ENCODE measurements at places on chromosomes 1 and 21.

DNA sequence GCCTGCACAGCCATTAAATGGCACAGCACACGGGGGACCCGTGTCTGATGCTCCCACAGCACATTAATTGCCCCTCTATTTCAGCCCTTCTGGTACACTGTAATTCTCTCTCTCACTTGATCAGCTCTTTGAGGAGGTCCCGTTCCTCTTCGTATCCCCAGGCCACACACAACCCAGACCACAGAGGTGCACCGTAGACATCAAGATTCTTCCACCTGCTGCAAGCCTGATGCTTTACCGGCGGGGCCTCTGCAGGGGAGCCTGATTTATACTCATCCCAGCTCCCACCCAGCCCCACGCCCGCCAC, 759 bp downstream of the SMYD3 start:
- no peak overlapping the region for H3K27ac ChIP-seq
- no peak for DNase-seq
- H3K4me1 ChIP-seq = peaks cover 5% of the 10 kb centered on the region
- H3K4me3 ChIP-seq = peak overlapping the region; percentile 56
- H3K27me3 ChIP-seq = no peaks in the 10 kb centered on the region
- H3K36me3 ChIP-seq = no peaks in the 10 kb centered on the region

GRCh38 chr1:116357487-116357886, 15.6 kb upstream of the ATP1A1 start:
- DNase-seq = no peak
- peaks cover 34% of the 10 kb centered on the region for H3K4me1 ChIP-seq
- H3K27me3 ChIP-seq = no peaks in the 10 kb centered on the region
- H3K27ac ChIP-seq = no peak overlapping the region
- no peaks in the 10 kb centered on the region for H3K36me3 ChIP-seq

GRCh38 chr1:212655668-212656440, 43.8 kb downstream of the BATF3 start:
- no peak for DNase-seq
- no peaks in the 10 kb centered on the region for H3K4me1 ChIP-seq
- H3K27me3 ChIP-seq = peaks cover 23% of the 10 kb centered on the region
- H3K4me3 ChIP-seq = no peak overlapping the region

DNA sequence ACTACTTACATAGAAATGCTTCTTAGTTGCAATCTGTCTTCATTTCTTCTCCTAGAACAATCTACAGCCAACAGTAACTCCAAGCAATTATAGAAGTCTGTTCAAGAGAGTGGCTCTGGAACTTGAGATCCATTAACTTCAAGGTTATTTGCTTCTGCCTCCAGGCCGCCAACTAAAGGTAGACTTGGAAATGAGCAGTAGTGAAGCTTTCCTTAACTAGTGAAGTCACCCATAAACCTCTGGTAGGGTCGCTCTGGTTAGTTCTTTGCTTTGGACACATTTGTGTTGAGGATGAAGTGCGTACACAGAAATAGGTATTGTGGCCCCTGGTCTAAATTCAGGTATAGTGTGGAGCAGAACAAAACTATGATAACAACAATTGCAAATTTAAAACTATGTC, 809.9 kb upstream of the RGS18 start:
- no peak overlapping the region for H3K4me3 ChIP-seq
- H3K27ac ChIP-seq = no peak overlapping the region
- H3K27me3 ChIP-seq = no peaks in the 10 kb centered on the region
- no peak for DNase-seq

GRCh38 chr1:10624256-10625050, 149.7 kb downstream of the PEX14 start:
- no peaks in the 10 kb centered on the region for H3K27me3 ChIP-seq
- H3K4me3 ChIP-seq = peak overlapping the region; percentile 16
- DNase-seq = no peak
- peak overlapping the region; percentile 89 for H3K27ac ChIP-seq

DNA sequence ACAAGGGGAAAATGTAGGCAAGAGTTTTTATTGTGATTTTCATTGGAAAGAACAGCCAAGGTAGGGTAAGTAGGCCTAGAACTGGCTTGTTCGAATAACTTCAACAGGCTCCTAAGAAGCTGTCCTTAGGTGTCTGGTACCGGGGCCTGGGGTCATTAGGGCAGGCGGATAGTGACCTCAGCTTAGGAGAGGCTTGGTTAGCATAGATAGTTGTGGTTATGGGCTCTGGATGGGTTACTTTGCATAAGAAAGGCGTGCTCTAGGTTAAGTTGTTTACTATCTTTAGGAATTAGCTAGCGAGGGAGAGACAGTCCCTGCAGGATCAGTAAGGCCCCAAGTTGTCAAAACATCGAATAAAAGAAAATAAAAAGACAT, 20.7 kb upstream of the HPCAL4 start:
- H3K36me3 ChIP-seq = no peaks in the 10 kb centered on the region
- H3K4me3 ChIP-seq = no peak overlapping the region
- peaks cover 50% of the 10 kb centered on the region for H3K27me3 ChIP-seq
- no peaks in the 10 kb centered on the region for H3K4me1 ChIP-seq

GRCh38 chr1:44688760-44689446, 14.4 kb downstream of the ARMH1 start:
- H3K27ac ChIP-seq = no peak overlapping the region
- peaks cover 53% of the 10 kb centered on the region for H3K27me3 ChIP-seq
- H3K4me3 ChIP-seq = no peak overlapping the region
- H3K36me3 ChIP-seq = no peaks in the 10 kb centered on the region
- H3K4me1 ChIP-seq = no peaks in the 10 kb centered on the region

GRCh38 chr1:96145492-96145891, 576.1 kb upstream of the PTBP2 start:
- H3K4me3 ChIP-seq = no peak overlapping the region
- H3K27me3 ChIP-seq = no peaks in the 10 kb centered on the region
- H3K36me3 ChIP-seq = no peaks in the 10 kb centered on the region
- H3K27ac ChIP-seq = no peak overlapping the region
- DNase-seq = no peak

- no peaks in the 10 kb centered on the region for H3K36me3 ChIP-seq
- no peak overlapping the region for H3K27ac ChIP-seq
- no peak overlapping the region for H3K4me3 ChIP-seq
- no peak for DNase-seq
- peaks cover 51% of the 10 kb centered on the region for H3K4me1 ChIP-seq
Measured at GRCh38 chr1:31952825-31953220, 14.7 kb upstream of the PTP4A2 start.

Measured in esophagus squamous epithelium (tissue), 5 donors.